ENCODE measurements at places on chromosomes 6 and 20. TPM values are rescaled to one million over a fixed set of nuclear protein-coding genes. Genes with fewer than 3 reads are reported as not detected.
A peak's percentile ranks its signal among the peaks of the same experiment; 100 is the strongest.

GRCh38 chr20:12893019-12893418, 115.8 kb upstream of the SPTLC3 start:
- no peak overlapping the region for H3K4me3 ChIP-seq
- no peaks in the 10 kb centered on the region for H3K27me3 ChIP-seq
- no peak overlapping the region for H3K27ac ChIP-seq
- DNase-seq, result no peak
- no peaks in the 10 kb centered on the region for H3K36me3 ChIP-seq
- no peaks in the 10 kb centered on the region for H3K4me1 ChIP-seq

GRCh38 chr6:117494283-117494682, 11.8 kb downstream of the DCBLD1 start:
- no peak overlapping the region for H3K27ac ChIP-seq
- H3K4me1 ChIP-seq, result peaks cover 29% of the 10 kb centered on the region
- H3K27me3 ChIP-seq, result no peaks in the 10 kb centered on the region
- H3K36me3 ChIP-seq, result no peaks in the 10 kb centered on the region
- no peak overlapping the region for H3K4me3 ChIP-seq

DNA sequence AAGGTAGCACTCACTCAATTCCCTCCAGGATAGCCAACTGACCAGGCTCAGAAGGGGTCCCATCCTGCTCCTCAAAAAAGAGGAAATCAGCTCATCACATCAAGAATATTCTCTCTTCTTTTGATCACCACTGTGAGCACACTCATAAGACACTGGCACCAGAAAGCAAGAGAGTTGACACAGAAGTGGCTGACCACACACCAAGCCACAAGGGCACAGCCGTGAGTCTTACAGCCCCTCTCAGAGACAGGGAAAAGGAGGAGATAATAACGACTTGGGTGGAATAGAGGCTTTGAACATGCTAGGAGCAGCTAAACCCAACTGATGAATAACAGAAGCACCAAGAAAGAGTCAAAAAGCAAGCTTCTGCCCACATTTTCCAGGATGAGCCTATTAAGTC, 249.1 kb upstream of the PREP start:
- H3K4me1 ChIP-seq, result no peaks in the 10 kb centered on the region
- no peak overlapping the region for H3K27ac ChIP-seq
- H3K36me3 ChIP-seq, result no peaks in the 10 kb centered on the region
- no peak for DNase-seq

DNA sequence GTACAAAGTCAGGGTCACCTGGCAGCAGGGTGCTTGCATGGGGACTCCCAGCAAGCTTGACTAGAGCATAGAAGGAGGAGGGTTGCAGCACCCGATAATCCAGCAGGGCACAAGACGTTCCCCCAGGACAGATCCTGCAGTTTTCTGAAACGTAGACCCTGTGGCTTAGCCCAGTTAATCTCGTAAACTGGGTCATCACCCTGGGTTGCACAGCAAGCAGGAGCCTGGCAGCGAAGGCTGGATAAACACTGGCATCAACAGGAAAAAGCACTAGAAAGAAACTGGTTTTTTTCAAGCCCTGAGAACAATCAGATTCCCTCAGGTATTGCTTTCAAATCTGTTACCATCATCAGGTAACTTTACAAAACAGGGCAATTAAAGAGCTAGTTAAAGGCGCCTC, 92.6 kb downstream of the PDE7B start:
- H3K27ac ChIP-seq, result no peak overlapping the region
- H3K36me3 ChIP-seq, result no peaks in the 10 kb centered on the region
- no peak for DNase-seq
- no peaks in the 10 kb centered on the region for H3K4me1 ChIP-seq
- H3K27me3 ChIP-seq, result no peaks in the 10 kb centered on the region
- H3K4me3 ChIP-seq, result no peak overlapping the region

- H3K4me1 ChIP-seq, result no peaks in the 10 kb centered on the region
- H3K4me3 ChIP-seq, result no peak overlapping the region
- no peaks in the 10 kb centered on the region for H3K36me3 ChIP-seq
- no peak overlapping the region for H3K27ac ChIP-seq
These were observed 76.0 kb upstream of the SHLD1 start for GRCh38 chr20:5674176-5674660.

GRCh38 chr6:16338577-16339264, 100.3 kb downstream of the GMPR start:
- H3K4me3 ChIP-seq, result no peak overlapping the region
- H3K27ac ChIP-seq, result peak overlapping the region; percentile 24
- H3K36me3 ChIP-seq, result no peaks in the 10 kb centered on the region
- peak; percentile 89 for DNase-seq
- no peaks in the 10 kb centered on the region for H3K27me3 ChIP-seq
- H3K4me1 ChIP-seq, result peaks cover 38% of the 10 kb centered on the region

The VGLL2 gene
- not detected for total RNA-seq

Measured in adrenal gland (tissue), 19 donors.